ENCODE measurements at places on chromosomes 13 and 19. TPM values are rescaled to one million over a fixed set of nuclear protein-coding genes. Genes with fewer than 3 reads are reported as not detected.

The SRRM5 gene
- under 0.01 TPM for total RNA-seq

DNA sequence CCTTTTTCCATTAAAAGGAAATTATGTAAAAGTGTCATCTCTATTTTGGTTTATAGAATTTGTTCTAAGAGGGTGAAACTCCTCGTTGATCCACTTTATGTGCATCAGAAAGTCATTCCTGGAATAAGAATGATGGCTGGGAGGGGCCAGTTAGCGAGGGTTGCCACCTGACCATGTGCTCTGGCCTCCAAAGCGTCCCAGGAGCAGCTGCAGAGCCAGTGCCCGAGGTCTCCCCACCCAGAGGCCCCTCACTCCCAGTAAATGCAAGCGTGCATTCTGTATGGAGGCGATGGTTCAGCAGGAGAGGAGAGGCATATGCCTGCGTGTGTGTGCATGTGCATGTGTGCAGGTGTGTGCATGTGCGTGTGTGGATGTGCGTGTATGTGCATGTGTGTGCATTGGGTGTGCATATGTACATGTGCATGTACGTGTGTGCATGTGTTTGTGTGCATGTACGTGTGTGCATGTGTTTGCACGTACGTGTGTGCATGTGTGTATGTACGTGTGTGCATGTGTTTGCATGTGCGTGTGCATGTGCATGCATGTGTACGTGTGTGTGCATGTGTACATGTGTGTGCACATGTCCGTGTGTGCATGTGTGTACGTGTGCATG, 345.8 kb downstream of the TEX29 start:
- DNase-seq, result no peak

The CAPN12 gene
- not detected for total RNA-seq

DNA sequence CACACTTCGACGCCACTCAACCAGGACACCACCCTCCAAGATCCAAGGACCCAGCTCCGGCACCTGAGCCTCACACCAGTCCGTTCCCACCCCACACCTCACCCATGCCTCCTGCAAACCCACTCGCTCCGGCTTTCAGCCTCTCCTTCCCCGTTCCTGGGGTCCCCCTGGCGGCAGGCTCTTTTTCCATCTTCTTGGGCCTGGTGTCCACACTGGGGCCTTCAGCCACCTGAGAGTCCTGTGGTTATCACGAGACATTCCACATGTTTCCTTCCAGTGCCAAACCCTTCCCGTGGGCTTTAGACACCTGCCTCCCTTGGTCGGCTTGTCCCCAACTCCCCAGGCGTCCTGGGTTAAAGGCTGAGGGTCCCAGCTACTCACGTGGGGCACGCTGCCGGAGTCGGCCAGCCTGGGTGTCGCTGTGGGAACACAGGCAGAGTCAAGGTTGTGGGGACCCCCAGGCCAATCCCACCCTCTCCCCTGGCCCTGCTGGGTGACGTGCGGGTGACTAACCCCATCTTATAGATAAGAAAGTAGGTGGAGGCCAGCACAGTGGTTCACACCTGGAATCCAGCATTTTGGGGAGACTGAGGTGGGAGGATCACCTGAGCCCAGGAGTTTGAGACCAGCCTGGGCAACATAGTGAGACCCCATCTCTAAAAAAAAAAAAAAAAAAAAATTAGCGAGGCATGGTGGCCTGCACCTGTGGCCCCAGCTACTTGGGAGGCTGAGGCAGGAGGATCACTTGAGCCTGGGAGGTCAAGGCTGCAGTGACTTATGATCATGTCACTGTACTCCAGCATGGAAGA, 1.9 kb downstream of the JSRP1 start:
- DNase-seq, result no peak

The C19orf67 gene
- not detected for total RNA-seq

GRCh38 chr19:56765137-56765536, 75.4 kb downstream of the PEG3 start:
- peak; percentile 0 for DNase-seq

DNA sequence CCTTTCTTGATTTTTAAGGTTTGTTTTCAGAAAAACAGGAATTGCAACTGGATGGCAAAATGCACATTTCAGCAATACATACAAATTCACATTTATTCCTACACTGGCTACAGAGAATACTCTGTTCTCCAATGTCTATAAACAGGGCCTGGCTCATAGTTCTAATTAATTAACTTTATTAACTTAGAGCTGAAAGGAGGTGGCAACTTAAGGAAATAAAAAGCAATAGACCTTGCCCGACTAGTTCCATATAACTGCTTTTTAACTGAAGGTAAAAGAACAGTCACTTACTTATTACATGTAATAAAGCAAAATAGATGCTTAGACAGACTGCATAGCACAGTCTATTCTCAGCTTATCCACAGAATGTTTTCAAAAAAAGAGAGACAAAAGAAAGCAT, 498.5 kb downstream of the DIAPH3 start:
- DNase-seq, result no peak

GRCh38 chr19:52343548-52343947, 7.5 kb downstream of the ZNF610 start:
- peak; percentile 15 for DNase-seq

The PGLYRP2 gene
- total RNA-seq, result not detected

GRCh38 chr13:33080972-33081590, 64.9 kb downstream of the KL start:
- DNase-seq, result no peak

The ANGPTL4 gene
- 0.64 TPM for total RNA-seq

GRCh38 chr13:50187352-50188029, 172.2 kb downstream of the KCNRG start:
- DNase-seq, result peak; percentile 16

DNA sequence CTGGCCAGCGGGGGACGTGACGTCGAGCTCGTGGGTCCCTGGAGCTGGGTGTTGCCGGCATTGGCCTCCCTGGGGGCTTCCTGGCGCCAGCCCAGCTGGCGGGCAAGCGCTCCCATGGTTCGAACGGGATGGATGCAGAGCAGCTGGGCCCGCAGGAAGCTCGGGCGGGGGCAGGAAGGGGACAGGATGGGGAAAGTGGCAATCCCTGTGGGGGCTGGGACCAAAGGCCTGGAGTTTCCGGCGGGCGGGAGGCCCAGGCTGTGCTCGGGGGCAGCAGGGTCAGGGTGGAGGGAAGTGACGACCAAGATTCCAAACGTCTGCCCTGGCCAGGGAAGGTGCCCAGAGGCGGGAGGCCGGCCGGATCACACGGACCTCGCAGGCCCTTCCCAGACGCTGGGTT, 19.3 kb downstream of the PALM start:
- DNase-seq, result peak; percentile 71

DNA sequence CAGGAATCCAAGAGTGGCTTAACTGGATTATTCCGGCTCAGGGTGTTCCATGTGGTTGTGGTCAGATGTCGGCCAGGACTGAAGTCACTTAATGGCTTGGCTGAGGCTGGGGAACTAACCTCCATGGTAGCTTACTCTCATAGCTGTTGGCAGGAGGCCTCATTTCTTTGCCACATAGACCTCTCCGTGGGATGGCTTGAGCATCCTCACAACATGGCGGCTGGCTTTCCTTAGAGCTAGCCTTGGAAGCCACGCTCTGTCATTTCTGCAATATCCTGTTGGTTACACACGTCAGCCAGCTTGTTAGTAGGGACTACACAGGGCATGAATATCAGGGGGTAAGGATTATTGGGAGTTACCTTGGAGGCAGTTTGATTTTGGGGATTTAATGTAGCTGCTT, 5.1 kb downstream of the CRX start:
- DNase-seq, result no peak

DNA sequence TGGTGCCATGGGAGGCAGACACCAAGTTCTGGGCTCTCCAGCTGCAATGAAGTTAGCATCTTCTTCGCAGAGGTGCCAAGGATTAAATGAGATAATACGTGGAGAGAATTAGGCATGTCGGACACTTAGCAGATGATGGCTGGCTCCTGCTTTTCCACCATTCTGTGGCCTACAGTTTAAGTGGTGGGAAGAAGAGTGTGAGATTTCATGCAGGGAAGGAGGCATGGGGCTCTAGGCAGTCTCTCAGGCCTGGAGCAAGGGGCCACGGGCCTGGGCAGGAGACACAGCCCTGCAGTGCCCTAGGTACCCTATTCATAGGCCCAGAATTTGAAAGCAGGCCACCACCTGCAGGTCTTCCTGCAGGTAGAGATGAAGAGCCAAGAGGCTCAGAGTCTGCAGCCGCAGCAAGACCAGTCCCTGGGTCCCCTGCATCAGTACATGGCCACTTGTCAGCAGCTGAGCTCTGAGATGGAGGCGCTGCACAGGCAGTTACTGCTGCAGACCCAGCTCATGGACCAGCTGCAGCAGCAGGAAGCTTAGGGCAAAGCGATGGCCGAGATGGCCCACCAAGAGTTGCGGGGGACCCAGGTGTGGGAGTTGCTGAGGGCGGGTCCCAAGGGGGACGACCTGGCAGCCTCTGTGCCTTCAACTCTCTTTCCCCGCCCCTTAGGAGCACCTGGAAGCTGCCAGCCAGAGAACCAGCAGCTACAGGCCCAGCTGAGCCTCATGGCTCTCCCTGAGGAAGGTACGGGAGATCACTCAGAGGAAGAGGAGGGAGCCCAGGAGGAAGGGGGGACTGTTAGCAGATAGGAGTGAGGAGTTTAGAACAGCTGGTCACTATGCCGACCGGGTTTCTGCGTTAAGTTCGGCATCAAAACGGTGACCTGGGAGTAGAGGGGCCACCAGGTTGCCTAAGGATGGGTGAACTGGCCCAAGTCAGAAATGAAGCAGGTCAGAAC, 33.2 kb upstream of the ZNF492 start:
- DNase-seq, result no peak

- no peak for DNase-seq
Measured at GRCh38 chr13:33543631-33544265, 258.2 kb upstream of the STARD13 start.

The FLT1 gene
- 23.2 TPM for total RNA-seq

GRCh38 chr13:32426191-32426989, 1.5 kb downstream of the N4BP2L1 start:
- peak; percentile 43 for DNase-seq

The CD22 gene
- 0.32 TPM for total RNA-seq

The ZNF491 gene
- 2.2 TPM for total RNA-seq

The RXFP2 gene
- not detected for total RNA-seq

The PLA2G4C gene
- 6.8 TPM for total RNA-seq

GRCh38 chr13:42631181-42631580, 57.2 kb downstream of the TNFSF11 start:
- DNase-seq, result no peak

The ZNF429 gene
- total RNA-seq, result 1.9 TPM

The FNDC3A gene
- 73.4 TPM for total RNA-seq

GRCh38 chr13:40624383-40624782, 42.1 kb downstream of the FOXO1 start:
- DNase-seq, result peak; percentile 28

DNA sequence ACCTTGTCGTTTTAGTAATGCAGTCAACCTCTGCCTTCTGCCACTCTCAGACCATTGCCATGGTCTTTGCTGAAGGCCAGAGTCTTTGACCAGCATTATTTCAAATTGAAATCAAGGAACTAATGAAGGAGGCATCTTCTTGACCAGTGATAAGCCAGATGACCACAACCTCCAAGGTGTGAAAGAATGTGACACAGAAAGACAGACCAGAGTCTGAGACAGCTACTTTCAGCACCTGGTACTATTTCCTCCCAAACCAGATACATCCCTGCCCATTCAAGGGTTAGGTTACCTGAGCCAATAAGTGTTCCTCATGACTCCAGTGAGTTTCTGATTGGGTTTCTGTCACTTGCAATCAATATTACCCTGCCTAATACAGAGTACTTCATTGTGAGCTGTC, 20.3 kb upstream of the RNASEH2B start:
- DNase-seq, result no peak

GRCh38 chr13:72694314-72694713, 33.1 kb downstream of the MZT1 start:
- no peak for DNase-seq

The ZNF223 gene
- 4.5 TPM for total RNA-seq

GRCh38 chr13:95708811-95709500, 32.0 kb downstream of the DNAJC3 start:
- DNase-seq, result peak; percentile 55

The TTC9B gene
- not detected for total RNA-seq
